ENCODE measurements at places on chromosomes 4 and X.

- no peak for DNase-seq
Measured at GRCh38 chrX:13287816-13288215, 32.0 kb downstream of the ATXN3L start.

DNA sequence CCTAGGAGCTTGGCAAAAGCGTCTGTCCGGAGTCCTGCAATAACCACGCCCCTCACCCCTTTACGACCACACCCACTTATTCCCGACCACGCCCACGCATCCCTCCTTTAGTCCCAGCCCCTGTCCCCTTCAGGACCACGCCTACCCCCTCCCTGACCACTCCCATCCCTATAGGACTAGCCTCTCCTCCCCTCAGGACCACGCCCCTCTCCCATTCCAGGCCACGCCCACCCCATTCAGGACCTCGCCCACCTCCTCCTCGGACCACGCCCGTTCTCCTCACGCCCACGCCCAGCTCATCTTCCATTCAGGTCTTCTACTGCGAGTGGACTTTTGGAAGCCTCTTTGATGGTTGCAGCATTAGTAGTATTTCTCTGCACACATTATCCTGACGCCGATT is 131.2 kb upstream of the STX18 start:
- no peak for DNase-seq

DNA sequence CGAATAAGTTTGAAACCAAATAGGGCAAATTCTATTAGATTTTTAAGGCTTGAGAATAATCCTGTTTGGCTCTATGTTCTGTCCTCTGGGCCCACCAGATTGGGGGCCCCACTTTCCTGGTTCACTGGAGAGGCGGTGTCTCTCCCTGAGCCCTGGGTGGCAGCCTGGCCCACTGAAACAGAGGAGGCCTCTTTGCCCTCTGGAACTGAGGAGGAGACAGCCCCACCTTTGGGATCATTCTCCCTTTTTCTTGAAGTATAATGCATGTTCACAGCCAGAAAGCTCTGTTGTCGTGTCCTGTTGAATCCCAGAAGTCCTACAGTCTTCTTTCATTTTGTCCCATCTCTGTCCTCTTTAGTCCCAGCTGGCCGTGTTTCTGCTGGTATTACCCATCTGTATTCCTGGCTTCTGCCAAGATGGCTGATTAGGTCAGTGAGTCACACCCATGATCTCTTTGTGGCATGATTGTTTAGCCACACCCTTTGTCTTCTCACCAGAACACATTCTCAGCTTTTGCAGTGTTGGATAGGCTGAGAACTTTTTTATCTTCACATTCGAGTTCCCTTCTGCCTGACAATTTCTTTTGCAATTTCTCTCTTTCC is 8.1 kb upstream of the TBC1D25 start:
- no peak for DNase-seq

DNA sequence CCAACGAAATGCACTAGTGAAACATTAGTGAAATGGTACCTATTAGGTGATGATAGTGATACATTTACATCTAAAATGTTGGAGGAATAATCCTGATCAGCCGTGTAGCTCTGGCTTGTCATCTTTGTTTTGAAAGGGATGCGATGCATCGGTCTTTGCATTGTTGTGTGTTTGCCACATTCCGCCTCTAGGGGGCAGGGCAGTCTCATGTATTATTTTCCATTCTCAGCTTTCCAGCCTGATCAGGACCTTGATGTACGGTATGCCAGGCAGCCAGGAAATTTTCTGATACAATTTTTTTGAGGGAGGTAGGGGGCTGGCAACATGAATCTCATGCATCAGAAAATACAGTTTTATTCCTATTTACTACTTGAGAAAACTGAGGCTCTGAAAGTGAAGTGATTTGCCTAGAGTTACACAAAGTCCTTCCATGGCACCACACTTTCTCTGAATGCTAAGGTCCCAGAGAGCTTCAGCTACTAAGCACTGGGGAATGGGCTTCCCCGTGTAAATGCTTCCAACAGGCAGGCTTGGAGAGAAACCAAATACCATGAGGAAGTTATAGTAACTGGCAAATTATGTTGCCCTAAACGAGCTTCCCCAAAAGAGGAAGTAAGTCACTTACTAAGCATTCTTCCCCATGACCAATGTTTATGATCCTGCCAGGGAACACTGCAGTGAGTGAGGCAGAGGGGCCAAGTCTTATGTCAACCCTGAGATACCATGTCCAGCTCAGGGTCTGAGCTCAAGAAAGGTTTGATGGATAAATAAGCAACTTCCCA is 31.8 kb upstream of the IQSEC2 start:
- DNase-seq = peak; percentile 36

DNA sequence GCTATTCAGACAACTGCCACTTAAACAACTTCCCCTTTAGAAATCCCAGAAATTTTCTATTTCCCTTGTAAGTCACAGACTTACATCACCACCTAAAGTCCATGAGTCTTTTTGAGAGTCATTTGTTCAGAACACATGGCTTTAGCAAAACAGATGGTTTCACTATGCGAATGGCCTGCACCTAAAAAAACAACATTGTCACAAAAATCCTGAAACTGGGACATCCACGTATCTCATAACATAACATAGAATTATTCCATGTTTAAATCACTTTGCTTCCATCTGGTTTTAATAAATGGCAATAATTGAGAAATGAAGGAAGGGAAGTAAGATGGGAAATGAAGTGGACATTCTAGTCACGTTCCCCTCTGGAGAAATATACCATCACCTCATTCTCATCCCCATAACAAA is 155.3 kb upstream of the EDNRA start:
- DNase-seq = no peak

DNA sequence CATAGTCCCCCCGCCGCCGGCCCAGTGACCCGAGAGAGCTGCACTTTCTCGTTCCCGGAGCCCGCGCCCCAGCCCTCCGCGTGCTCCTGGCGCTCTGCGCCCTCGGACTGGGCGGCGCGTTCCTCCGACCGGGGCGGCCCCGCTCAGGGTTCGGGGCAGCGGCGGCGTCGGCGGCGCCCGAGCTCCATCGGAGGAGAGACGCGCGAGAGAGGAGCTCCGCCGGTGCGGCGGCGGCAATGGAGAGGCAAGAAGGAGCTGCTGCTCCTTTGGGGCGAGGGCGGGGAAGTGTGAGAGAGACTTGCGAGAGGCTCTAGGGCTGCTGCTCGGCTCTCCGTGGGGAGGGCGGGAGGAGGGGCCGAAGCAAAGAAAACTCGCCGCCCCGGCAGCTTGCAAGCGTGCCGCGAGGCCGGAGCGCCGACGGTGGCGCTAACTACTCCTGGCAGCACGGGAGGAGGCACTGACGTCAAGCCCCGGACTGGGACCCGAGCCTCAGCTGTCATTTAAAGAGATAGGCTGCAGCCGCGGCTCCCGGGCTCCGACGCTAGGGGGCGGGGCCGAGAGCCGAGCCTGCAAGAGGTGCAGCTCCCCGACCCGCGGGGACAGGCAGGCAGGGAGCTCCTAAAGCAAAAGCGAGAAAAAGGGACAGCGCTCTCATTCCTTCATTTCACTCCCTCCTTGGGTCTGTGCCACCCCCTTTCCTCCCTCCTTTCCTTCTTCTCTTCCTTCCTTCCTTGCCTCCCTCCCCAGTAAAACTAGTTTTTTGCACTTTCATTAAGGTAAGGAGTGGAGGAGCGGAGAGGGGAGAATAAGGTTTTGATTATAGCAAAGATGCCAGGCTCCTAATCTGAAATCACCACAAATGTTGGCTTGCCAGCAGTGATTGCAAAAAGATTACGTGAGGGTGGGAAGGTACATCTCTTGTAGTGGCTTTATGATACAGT is at the start of gene KCTD8:
Gene KCTD8, minus strand, starts transcription at position 289 of the 941 bp plus-strand sequence.
- no peak for DNase-seq

DNA sequence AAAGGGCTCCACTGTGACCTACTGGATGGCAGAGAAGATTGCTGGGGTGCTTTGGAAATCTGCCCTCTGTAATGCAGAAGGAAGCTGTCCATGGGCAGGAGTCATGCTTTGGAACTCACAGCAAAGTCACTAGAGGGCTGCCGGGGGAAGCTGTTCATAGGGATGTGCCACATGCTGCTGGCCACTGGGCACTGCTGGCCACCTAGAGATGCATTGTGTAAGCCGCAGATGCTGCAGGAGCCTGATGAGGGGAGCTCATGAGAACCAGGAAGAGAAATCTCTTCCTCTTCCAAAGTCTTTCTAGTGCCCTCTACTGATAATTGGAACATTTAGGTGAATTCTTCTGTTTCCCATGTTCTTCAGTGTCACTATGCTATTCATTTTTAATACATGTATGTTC is 31.2 kb upstream of the UXT start:
- no peak for DNase-seq

DNA sequence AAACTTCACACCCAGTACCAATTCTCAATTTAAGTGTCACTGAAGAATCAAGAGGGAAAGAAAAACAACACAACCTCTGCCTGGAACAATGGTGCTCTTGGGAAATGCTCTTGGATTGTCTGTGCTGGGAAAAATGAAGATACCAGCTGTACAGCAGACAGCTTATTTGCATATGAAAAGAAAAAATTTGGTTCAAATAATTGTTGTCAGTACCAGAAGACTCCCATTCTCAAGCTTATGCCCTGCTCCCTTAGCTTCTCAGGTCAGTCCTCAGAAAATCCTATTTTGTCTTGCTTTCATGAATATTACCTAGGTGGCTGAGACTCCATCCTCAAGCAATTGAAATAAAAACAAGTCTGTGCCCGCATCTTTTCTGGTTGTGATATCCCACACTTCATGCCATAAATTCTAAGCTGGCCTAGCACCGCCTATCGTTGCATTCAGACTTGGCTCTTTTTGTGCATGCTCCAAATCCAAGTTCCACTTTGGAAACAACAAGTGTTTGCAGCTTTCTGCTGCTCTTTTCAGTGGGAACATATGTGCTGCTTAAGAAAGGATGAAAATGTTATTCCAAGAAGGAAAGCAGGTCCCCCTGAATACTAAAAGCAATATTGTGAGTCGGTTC is 431.6 kb downstream of the INPP4B start:
- no peak for DNase-seq

Measured in activated CD8-positive, alpha-beta memory T cell treated with anti-CD3 and anti-CD28 coated beads for 1 hour (primary cell).